Posterior vena cava (tissue), 2 donors: ENCODE measurements at places on chromosomes 16 and 17. TPM values are rescaled to one million over a fixed set of nuclear protein-coding genes. Genes with fewer than 3 reads are reported as not detected.

DNA sequence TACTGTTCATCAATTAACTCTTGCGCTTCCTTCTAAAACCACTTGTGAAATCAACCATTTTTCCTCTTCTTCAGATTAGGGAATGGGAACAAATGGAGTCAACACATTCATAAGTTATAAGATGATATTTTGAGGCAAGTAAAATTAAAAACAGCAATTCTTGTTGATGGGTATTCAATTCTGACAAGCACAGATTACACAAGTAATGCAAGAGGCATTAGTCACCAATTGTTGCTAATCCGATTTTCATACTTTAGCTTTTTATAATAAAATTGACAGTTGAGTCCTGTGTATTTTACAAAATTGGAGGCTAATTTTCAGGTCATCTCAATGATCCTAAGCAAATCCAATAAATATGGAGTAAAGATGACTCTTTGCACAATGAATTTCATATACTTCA, 918.4 kb upstream of the SOX9 start:
- no peak for DNase-seq

- no peak for DNase-seq
Measured at GRCh38 chr17:30964876-30965275, 6.0 kb upstream of the RNF135 start.

CMTM2 gene
- 0.38 TPM for total RNA-seq

GRCh38 chr16:48824271-48824670, 214.3 kb upstream of the N4BP1 start:
- DNase-seq: no peak

- no peak for DNase-seq
Measured at GRCh38 chr17:73580073-73580710, 64.1 kb downstream of the SDK2 start.

NPW gene
- total RNA-seq: not detected

DNA sequence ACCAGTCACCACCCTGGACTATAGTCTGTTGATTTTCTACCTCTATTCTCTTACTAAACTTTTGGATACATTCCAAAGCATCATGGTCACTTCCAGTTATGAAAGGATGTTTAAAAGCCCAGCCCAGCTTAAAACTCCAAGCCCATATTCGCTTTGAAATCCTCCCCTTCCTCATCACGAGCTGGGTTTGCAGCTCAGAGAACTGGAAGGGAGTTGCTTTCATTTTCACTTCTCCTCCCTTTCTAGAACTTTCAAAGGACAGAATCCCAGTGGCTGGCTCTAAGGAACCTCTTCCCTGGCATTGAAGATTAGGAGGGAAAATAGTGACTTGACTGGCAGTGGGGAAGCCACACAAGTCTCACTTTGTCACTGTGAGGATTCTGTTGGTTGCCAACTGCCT, 100.1 kb upstream of the DYNLRB2 start:
- no peak for DNase-seq

SLC6A2 gene
- not detected for total RNA-seq

- no peak for DNase-seq
Measured at GRCh38 chr17:31549121-31549524, 157.6 kb downstream of the RAB11FIP4 start.

GRCh38 chr17:44095647-44096496, 25.3 kb downstream of the G6PC3 start:
- peak; percentile 89 for DNase-seq

GRAPL gene
- 5.3 TPM for total RNA-seq

DNA sequence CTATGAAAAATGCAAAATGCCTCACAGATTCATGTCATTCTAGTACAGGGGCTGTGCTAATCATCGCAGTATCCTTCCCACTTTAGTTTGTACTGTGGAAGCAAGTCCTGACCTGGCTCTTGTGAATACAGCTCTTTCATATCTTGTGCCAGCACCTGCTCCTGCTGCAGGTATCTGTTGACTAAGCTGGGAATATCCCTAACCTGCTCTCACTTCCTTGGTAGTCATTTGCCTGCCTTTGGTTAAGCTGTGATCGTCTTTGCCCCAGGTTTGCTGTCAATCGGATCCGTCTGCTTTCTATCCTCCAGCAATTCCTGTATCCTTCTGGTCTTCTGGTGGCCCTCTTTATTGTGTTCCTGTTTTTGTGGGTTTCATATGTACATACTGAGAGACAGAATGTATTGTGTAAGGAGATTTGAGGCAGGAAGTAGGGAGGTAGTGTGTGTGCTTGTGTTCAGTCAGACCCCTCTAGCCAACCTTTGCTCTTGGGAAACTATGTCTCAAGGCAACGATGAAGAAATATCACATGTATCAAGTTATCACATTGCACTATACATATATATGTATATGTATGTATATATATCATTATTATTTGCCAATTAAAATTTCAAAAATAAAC, 7.7 kb upstream of the GINS3 start:
- DNase-seq: no peak

DNA sequence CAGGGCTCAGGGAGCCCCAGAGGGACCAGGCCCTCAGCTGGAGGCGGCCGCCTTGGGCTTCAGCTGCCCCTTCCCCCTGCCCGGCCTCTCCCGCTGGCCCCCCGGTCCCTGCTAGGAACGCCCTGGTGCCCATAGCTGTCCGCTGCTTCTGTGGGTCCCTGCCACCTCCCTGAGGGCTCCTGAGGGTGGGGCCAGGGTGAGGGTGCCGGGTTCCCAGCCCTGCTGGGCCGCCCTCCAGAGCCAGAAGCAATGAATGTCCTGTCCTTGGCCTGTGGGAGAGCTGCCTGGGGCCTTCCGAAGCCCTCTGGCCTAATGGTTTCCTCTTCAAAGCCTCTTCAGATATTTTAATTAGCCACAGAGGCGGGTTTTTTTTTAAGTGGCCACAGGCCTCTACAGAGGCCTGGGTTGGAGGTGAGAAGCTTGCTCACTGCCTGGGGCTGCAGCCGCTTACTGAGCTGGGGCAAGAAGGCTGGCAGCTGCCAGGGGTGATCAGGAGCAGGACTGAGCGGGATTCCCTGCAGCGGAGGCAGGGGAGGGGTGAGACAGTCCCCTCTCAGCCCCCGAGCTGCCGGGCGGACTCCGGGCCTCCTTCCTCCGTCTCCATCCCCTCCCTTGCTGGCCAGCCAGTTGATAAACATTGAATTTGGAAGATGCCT, 9.9 kb downstream of the CENPX start:
- no peak for DNase-seq

DNA sequence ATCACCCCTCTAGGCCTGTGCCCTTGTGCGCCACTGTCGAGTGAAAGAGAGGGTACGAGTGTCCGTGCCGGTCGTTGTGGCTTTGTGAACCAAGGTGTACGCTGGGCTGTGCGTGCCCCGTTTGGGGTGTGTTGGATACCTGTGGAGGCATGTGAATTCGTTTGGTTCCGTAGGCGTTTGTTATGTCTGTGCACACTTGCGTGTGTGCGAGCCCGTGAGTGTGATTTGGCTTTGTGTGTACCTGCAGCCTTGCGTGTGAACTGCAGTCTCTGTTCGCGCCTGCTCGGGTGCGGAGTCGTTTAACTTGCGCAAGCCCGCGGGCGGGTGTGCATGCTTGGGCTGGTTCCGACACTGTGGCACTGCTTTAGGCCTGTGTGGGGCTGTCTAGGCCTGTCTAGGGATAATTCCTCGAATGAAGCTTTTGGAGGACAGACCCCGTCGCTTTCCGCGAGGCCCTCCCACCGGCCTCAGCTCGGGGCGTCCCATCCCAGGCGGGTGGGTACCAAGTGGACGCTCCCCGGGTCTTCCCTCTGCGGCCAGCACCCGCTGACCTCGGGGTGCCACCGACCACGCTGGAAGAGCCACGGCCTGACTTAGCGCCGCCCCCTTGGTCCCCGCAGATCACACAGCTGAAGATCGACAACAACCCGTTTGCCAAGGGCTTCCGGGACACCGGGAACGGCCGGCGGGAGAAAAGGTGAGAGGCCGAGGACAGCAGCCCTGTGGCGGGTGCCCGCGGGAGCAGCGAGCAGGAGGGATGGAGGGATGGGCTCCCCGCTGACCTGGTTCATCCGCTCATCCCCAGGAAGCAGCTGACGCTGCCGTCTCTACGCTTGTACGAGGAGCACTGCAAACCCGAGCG, 4.4 kb downstream of the TBX2 start:
- peak; percentile 79 for DNase-seq

ARHGAP44 gene
- 6.0 TPM for total RNA-seq

KIF2B gene
- total RNA-seq: not detected
